ENCODE measurements at places on chromosomes 16 and 17.
A peak's percentile ranks its signal among the peaks of the same experiment; 100 is the strongest.

GRCh38 chr17:17766077-17766743 is 70.6 kb downstream of the SREBF1 start:
- peaks cover 20% of the 10 kb centered on the region for H3K4me1 ChIP-seq
- no peaks in the 10 kb centered on the region for H3K27me3 ChIP-seq
- H3K4me3 ChIP-seq = no peak overlapping the region
- H3K27ac ChIP-seq = no peak overlapping the region
- no peaks in the 10 kb centered on the region for H3K36me3 ChIP-seq

DNA sequence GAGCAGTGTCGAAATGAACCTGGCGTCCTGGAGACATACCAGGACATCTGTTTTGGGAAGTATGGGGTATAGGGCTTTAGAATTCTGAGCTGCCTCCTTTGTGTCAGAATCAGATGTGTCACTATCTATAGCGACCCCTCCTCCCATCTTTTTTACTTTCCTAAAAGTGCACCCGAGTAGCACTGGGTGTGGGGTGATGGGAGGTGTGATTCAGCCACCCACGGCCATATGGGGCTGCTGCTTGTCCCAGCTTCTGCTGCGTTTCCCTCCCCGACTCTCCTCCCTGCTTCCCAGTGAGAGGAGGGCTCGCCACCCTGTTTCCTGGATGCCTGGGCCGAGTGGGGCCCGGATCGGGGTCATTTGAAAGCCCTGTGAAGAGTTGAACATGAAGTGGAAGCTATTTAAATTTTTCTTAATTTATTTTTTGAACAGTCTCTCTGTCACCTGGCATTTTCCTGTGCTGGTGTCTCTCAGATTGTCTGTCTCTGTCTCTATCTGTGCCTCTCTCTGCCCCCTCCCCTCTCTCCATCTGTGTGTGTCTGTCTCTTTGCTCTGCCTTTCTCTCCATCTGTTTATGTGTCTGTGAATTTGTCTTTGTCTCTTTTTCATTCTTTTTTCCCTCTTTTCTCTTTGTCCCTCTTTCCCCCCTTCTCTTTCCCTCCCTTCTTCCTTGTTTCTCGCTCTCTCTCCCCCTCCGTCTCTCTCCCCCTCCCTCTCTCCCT is 638.8 kb upstream of the EEF2KMT start:
- no peaks in the 10 kb centered on the region for H3K4me1 ChIP-seq
- H3K36me3 ChIP-seq = no peaks in the 10 kb centered on the region

DNA sequence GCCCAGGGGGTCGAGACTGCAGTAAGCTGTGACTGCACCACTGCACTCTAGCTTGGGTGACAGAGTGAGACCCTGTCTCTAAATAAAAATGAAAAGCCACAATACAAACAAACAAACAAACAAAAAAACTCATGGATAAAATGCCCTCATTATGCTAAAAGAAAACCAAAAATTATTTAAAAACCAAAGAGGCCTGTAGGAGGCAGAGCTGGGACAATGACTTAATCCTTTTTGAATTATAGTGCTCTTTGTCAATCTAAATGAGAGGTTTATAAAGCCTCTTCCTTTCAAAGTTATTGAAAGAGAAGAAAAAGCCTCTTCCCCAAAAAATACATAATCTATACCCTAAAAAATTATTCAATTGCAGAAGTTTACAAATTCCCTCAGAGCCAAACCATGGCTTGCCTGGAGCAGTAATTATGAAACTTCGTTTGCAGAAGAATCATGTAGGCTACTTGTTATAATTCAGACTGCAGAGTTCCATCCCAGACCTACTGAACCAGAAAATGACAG is 18.5 kb downstream of the CRLF3 start:
- H3K36me3 ChIP-seq = peaks cover 41% of the 10 kb centered on the region
- peak overlapping the region; percentile 82 for H3K27ac ChIP-seq
- H3K27me3 ChIP-seq = no peaks in the 10 kb centered on the region
- no peak overlapping the region for H3K4me3 ChIP-seq

GRCh38 chr17:3894188-3894587 is 1.3 kb upstream of the CAMKK1 start:
- H3K4me3 ChIP-seq = peak overlapping the region; percentile 75
- H3K27ac ChIP-seq = peak overlapping the region; percentile 77
- H3K27me3 ChIP-seq = no peaks in the 10 kb centered on the region

GRCh38 chr17:2745317-2746037 is 4.0 kb downstream of the CCDC92B start:
- peaks cover 44% of the 10 kb centered on the region for H3K27me3 ChIP-seq
- no peak overlapping the region for H3K4me3 ChIP-seq
- no peaks in the 10 kb centered on the region for H3K4me1 ChIP-seq
- no peak overlapping the region for H3K27ac ChIP-seq

DNA sequence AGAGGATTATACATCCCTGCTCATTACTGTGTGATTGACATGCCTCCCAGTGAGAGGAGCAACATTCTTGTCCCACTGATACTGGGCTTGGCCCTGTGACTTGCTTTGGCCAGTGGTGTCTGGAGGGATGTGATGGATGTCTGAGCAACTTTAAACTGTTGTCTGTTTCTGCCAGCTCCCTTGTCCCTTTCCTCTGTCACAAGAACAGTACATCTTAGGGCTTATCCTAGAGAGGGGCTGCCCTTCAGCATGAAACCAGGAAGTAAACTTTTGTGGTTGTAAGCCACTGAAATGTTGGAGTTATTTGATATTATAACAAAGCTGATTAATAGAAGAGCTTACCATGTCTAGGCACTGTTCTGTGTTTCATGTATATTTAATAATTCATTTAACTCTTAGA is 82.9 kb upstream of the GPRC5B start:
- no peak overlapping the region for H3K27ac ChIP-seq
- H3K4me1 ChIP-seq = no peaks in the 10 kb centered on the region
- no peak for DNase-seq
- H3K4me3 ChIP-seq = no peak overlapping the region

GRCh38 chr16:49698453-49698815 is 157.5 kb downstream of the ZNF423 start:
- DNase-seq = no peak
- H3K4me1 ChIP-seq = no peaks in the 10 kb centered on the region
- H3K27ac ChIP-seq = no peak overlapping the region
- no peaks in the 10 kb centered on the region for H3K36me3 ChIP-seq
- H3K27me3 ChIP-seq = peaks cover 13% of the 10 kb centered on the region

DNA sequence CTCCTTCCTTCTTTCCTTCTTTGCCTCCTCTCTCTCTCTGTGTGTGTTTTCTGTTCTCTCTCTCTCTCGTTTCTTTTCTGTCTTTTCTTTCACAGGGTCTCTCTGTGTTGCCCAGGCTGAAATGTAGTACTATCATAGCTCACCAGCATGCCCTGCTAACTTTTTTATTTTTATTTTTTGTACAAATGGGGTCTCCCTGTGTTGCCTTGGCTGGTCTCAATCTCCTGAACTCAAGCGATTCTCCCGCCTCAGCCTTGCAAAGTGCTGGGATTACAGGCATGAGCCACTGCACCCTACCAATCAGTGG is 1.5 kb downstream of the SLC5A11 start:
- no peaks in the 10 kb centered on the region for H3K27me3 ChIP-seq
- H3K36me3 ChIP-seq = no peaks in the 10 kb centered on the region
- peaks cover 17% of the 10 kb centered on the region for H3K4me1 ChIP-seq

- no peak overlapping the region for H3K4me3 ChIP-seq
- H3K4me1 ChIP-seq = peaks cover 17% of the 10 kb centered on the region
- H3K27me3 ChIP-seq = peaks cover 5% of the 10 kb centered on the region
- H3K27ac ChIP-seq = no peak overlapping the region
- H3K36me3 ChIP-seq = no peaks in the 10 kb centered on the region
Measured at GRCh38 chr17:68489919-68490318, 22.3 kb upstream of the PRKAR1A start.

GRCh38 chr16:25841761-25842160 is 150.0 kb downstream of the HS3ST4 start:
- no peaks in the 10 kb centered on the region for H3K36me3 ChIP-seq
- peaks cover 3% of the 10 kb centered on the region for H3K4me1 ChIP-seq
- H3K27ac ChIP-seq = no peak overlapping the region
- H3K4me3 ChIP-seq = no peak overlapping the region
- no peak for DNase-seq

DNA sequence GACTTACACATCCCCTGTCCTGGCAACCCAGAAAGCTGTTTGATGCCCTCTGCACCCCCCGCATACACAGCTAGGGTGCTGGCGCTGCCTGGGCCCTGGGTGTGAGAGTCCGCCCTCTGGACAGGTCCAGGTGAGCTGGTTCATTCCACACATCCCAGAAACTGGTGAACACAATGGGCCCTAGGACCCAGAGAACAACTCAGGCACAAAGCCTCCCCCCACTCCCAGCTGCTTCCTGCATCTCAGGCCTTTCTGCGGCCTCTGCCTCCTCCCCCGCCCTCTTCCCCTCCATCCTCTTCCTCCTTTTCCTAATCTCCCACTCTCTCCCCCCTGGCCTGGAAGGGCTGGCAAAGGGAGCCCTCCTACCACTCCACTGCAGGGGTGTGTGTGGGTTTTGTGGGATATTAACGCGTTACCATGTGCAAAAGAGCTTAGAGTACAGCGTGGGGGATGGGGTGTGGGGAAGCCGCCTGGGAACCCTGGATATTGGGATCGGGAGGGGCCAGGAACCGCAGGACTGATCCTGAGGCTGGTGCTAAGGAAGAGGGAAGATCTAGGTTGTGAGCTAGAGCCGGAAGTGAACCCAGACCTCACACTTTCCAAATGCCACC is 1.6 kb upstream of the PPP1R9B start:
- peak overlapping the region; percentile 90 for H3K4me3 ChIP-seq
- no peaks in the 10 kb centered on the region for H3K27me3 ChIP-seq
- peak overlapping the region; percentile 96 for H3K27ac ChIP-seq
- H3K4me1 ChIP-seq = peaks cover 33% of the 10 kb centered on the region

- peaks cover 17% of the 10 kb centered on the region for H3K27me3 ChIP-seq
- H3K4me1 ChIP-seq = peaks cover 28% of the 10 kb centered on the region
- H3K27ac ChIP-seq = no peak overlapping the region
- no peak overlapping the region for H3K4me3 ChIP-seq
- DNase-seq = no peak
- H3K36me3 ChIP-seq = no peaks in the 10 kb centered on the region
Measured at GRCh38 chr16:77306075-77306474, 106.9 kb downstream of the SYCE1L start.

DNA sequence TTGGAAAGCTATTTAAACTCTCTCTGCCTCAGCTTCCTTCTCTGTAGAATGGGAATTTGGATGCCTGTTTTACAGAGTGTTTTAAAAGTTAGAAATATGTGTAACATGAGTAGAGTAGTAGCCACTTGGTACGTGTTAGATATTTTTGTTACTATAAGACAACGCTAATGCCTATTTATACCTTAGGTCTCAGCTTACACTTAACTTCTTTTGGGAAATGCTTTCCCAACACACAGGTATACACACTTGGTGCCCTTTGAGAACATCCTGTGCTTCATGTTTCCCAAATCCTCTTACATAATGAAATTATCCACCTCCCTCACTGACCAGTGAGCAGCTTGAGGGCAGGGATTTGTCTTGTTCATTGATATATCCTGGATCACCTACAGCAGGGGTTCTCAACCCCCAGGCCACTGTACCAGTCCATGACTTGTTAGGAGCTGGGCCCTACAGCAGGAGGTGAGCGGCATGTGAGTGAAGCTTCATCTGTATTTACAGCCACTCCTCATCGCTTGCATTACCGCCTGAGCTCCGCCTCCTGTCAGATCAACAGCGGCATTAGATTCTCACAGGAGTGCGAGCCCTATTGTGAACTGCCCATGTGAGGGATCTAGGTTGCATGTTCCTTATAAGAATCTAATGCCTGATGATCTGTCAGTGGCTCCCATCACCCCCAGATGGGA is 33.5 kb downstream of the ARSG start:
- DNase-seq = no peak
- H3K4me1 ChIP-seq = peaks cover 11% of the 10 kb centered on the region
- no peak overlapping the region for H3K27ac ChIP-seq
- H3K4me3 ChIP-seq = no peak overlapping the region
- no peaks in the 10 kb centered on the region for H3K27me3 ChIP-seq

DNA sequence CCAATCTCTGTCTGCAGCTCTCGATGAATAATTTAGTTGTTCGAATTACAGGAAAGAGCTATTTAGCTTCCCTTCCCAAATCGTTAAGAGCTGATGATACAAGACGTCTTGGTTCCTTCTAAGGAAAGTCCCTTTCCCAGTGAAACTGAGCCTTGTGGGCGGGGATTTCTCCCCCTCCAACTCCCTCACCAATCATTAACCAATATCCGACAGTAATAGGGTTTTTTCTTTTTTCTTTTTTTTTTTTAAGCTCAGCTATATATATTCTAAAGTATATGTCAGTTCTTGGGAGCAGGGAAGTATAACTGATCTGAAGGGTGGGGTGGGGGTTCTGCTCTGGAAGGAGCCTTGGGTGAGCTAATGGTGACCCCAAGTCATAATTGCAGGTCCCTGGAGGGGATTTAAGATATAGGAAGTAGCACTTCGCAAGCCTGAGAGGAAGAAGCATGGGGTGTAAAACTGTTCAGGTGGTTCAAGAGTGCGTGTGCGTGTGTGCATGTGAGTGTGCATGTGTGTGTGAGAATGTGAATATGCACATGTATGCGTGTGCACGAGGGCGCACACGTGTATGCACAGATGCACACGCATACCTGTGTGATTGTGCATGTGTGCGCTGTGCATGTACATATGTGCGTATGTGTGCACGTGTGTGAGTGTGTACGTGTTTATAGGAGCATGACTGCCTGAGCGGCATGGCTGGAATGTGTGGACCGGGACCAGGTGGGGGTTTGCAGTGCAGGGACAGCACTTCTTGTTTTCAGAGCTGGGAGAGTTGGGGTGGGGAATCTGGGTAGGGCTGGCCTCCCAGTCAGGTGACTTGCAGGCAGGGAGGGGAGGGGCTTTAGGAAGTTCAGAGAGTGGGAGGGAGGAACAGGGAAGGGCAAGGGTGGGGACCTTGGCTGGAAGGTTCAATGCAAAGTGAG is 42.7 kb downstream of the SOCS3 start:
- DNase-seq = peak; percentile 33
- H3K4me3 ChIP-seq = peak overlapping the region; percentile 43

DNA sequence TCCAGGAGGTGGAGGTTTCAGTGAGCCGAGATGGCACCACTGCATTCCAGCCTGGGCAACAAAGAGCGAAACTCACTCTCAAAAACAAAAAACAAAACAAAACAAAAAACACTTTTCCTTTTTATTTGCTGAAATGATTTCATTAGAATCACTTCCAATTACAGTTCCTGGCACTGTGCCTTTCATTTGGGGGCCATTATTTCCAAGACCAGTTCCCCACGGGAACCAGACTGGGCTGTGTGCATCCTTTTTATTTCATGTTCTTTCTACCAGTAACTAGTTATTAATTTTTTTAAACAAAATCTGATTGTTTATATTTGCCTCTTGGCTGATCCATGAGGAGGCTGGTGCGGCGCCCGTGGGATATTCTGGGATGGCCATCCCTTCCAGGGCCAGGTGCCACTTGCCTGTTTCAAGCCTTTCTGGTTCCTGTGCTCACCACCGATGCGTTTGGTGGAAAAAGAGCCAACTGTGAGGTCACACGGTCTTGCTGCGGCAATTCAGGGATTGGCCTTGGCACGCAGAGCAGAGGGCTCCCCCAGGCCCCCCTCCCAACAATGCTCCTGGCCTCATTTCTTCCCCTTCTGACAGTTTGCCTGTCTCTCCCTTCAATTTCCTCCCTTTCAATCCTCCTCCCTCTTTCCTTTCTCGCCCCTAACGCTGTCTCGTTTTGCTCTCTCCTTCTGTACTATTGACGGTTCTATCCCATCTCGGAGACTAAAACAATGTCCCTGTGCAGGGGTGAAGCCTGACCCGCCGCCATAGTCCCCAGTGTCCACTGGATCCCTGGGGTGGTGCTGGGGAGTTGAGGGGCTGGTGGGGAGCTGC is 13.4 kb downstream of the UBALD1 start:
- H3K27ac ChIP-seq = no peak overlapping the region
- H3K27me3 ChIP-seq = peaks cover 2% of the 10 kb centered on the region
- H3K4me3 ChIP-seq = no peak overlapping the region
- no peaks in the 10 kb centered on the region for H3K4me1 ChIP-seq

Measured in activated CD4-positive, alpha-beta T cell treated with anti-CD3 and anti-CD28 coated beads for 36 hours (primary cell).